ENCODE measurements at places on chromosomes 13 and 19. TPM values are rescaled to one million over a fixed set of nuclear protein-coding genes. Genes with fewer than 3 reads are reported as not detected.

C1QTNF9B gene
- not detected for total RNA-seq

NLRP4 gene
- not detected for total RNA-seq

DNA sequence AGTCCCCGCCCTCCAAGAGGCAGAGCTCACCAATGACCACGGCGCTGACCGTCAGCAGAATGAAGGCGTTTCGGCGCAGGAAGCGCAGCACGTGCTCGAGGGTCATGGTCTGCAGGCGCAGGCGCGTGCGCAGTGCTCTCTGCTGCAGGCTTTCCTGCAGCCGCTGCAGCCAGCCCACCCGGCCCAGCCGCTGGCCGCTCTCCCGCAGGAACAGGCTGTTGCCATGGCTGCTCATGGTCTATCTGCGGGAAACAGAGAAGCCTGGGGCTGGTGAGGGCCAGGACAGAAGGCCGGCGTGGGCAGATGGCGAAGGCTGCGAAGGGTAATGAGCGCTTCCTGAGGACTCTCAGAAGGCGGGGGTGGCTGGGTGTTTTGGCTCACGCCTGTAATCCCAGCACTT is 7.0 kb downstream of the SLC1A6 start:
- no peak for DNase-seq

GRCh38 chr13:24307211-24308067 is 1.9 kb upstream of the C1QTNF9 start:
- DNase-seq = no peak

GRCh38 chr13:28067491-28067890 is 32.9 kb downstream of the FLT3 start:
- DNase-seq = no peak

DNA sequence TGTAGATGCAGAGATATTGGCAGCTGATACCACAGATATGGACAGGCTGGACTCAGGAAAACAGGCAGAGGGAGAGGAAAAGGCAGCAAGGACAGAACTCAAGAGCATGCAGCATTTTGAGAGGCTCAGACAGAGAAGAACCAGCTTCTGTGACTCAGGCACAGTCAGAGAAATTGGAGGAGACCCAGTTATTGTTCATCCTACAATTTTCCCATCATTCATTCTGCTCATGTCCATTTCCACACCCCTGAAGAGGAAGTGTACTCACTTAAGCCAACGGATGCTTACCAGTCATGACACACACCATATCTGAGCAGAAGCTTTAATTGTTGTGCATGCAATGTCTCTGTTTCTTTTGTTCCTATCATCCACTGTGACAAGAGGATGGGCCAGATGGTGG is 359.8 kb upstream of the HTR2A start:
- no peak for DNase-seq

GRCh38 chr13:78595495-78596398 is 7.6 kb downstream of the POU4F1 start:
- DNase-seq = no peak

GRCh38 chr19:4636151-4636717 is 3.1 kb upstream of the TNFAIP8L1 start:
- peak; percentile 51 for DNase-seq

DNA sequence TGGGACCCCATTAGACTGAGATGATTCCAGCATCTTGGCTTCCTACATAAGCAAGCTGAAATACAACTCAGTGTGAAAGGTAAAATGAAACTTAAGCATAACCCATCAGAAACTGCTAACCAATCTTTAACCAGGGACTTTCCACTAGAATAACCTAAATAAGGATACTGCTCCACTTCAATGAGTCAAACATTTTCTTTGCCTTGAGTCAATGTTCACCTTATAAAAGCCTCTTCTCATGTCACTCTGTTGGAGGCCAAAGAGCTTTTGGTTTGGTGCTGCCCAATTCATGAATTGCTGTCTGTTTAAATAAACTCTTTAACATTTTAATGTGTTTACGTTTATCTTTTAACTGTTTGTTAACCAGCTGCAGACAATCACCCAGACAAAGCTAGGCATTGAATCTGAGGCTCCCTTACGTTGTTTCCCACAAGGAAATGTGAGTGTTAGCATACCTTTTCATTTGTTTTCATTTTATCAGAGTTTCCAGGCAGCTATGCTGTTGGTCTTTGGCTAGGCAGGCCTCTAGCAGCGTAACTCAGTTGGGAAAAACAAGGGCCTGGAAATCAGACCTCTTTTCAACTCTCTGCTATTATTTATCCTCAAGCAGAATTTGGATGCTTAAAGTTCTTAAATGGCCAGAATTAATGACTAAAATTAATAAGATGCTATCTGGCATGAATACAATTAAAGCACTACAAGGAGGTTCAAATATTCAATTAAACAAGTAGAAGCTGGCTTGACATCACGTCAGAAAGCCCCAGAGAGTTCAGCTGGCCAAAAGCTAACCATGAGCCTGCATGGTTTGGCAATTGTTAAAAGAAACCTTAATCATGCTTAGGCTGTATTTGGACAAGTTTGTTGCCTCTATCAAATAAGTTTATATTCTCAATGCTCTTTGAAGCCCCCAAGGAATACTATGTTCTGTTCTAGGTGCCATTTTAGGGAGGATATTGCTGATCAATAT is 200.2 kb downstream of the DCLK1 start:
- DNase-seq = no peak

GRCh38 chr13:35157143-35157755 is 215.2 kb downstream of the NBEA start:
- DNase-seq = peak; percentile 45

DNA sequence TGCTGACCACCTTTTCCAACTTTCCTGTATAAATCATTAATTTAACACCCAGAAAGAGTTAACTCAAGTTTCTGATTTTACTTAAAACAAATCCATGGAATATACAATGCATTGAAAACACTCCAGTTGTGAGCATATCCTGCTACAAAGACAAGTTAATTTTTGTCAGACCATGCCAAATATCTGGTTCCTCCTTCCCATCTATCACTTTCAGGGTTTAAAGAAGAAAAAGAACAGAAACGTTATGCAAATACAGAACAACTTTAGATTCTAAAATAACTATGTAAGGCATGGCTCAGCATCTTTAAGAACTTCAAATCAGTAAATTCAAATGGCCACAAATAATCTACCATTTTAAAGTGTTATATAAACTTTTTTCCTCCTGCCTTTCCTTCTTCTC is 14.9 kb downstream of the MRPS31 start:
- DNase-seq = no peak

DNA sequence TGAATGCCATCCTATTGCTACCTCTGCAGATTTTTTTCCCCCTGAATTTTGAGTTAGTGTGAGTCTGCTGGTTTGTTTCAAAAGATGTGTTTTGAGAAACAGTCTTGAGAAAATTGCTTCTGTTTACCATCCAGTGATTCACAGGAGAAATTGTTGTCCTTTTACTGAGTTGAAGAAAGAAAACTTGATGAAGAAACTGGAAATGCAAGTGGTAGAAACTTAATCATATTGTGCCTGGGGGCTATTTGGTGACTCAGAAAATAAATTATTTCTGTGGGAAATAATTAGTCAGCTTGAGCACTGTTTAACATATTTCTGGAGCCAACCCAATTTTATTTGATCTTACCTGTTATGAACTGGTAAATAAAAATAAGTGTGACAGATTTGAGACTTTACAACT is 35.4 kb downstream of the PAN3 start:
- no peak for DNase-seq
